Gastrocnemius medialis (tissue), 4 donors: ENCODE measurements at places on chromosomes 2 and 18.

DNA sequence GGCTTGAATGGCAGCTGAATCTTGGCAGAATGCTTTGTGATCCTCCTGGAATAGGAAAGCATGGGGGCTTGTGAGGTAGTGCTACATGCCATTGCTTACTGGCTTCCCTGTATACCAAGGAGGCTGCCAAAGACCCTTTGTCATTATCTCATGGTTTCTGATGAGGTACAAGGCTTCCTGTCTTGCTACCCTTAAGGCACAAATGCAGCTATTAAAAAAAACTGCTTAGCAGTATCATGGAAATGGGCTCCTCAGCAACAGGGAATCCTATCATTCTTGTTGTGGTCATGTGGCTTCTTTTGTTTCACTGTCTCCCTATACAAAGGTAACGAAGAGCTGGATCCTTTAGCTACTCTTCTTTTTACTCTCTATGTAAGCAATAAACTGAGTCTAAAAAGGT is 6.6 kb upstream of the KANSL1L start:
- no peak overlapping the region for H3K27ac ChIP-seq
- no peaks in the 10 kb centered on the region for H3K36me3 ChIP-seq
- no peak overlapping the region for H3K4me3 ChIP-seq
- no peaks in the 10 kb centered on the region for H3K27me3 ChIP-seq
- no peak for DNase-seq
- H3K4me1 ChIP-seq, result peaks cover under 1% of the 10 kb centered on the region

DNA sequence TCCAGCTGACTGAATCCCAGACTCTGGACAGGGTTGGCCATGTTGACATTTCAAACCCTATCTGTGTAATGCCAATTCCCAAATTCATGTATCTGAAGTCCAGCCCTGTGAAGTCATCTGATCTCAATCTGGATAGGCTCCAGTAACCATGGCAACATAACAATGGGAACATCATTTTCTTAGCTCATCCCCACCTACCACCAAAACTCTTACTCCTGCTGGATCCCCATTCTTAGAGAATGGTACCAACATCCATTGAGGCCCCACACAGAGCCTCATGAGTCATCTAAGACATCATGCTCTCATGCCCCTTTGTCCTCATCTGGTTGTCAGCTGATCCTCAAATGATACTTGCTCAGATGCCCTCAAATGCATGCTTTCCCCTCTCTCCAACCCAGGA is 58.9 kb upstream of the TEX51 start:
- no peak for DNase-seq
- H3K4me3 ChIP-seq, result no peak overlapping the region
- no peaks in the 10 kb centered on the region for H3K36me3 ChIP-seq
- H3K27ac ChIP-seq, result no peak overlapping the region
- no peaks in the 10 kb centered on the region for H3K4me1 ChIP-seq

GRCh38 chr2:174718591-174718990 is 45.7 kb downstream of the CHRNA1 start:
- no peaks in the 10 kb centered on the region for H3K27me3 ChIP-seq
- H3K36me3 ChIP-seq, result no peaks in the 10 kb centered on the region
- DNase-seq, result no peak
- H3K4me1 ChIP-seq, result no peaks in the 10 kb centered on the region

DNA sequence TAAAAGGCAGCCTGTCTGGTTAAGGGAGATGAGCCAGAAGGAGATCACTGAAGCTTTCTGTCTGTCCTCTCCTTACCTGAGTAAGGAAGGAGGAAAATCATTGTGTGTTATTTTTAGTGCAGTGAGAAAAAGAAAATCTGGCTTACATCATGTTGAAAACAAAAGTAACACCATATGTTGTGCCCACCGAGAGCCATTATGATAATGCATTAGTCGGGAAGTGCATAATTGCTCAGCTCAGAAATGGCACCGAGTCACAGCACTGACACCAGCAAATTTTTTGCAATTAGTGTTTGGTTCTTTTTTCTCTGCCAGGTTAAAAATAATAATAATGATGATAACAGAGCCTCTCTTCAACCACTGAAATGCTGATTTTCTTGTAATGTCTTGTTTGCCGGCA is 46.6 kb downstream of the HNMT start:
- no peaks in the 10 kb centered on the region for H3K4me1 ChIP-seq

- no peak overlapping the region for H3K4me3 ChIP-seq
- no peaks in the 10 kb centered on the region for H3K27me3 ChIP-seq
- no peak overlapping the region for H3K27ac ChIP-seq
- no peaks in the 10 kb centered on the region for H3K36me3 ChIP-seq
- H3K4me1 ChIP-seq, result no peaks in the 10 kb centered on the region
- DNase-seq, result no peak
These were observed 109.9 kb upstream of the MEIS1 start for GRCh38 chr2:66324909-66325528.

DNA sequence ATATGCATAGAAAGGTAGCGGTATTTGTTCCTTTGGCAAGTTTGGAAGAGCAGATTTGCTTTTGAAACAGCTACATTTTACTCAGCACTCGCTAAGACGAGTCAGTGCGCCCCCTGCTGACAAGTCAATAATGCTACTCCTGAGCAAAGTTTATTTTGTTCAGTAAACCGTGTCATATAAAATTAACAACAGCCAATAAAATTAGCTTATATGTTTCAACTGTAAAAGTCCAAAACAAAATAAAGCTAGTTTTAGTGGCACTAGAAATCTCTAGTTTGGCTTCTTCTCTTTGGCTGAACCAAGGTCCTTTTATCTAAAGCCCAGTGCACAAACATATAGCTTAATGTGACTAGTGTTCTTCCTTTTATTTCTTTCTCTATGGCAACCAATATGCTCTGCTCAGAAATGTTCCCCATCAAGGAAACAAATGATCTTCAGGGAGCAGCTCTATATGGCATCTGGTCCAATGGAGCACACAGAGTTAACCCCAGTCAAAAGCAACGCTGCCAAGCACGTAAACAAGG is 4.2 kb upstream of the POU3F3 start:
- H3K27me3 ChIP-seq, result peaks cover 94% of the 10 kb centered on the region
- DNase-seq, result peak; percentile 23
- H3K36me3 ChIP-seq, result no peaks in the 10 kb centered on the region
- H3K4me3 ChIP-seq, result no peak overlapping the region
- no peak overlapping the region for H3K27ac ChIP-seq
- H3K4me1 ChIP-seq, result peaks cover 24% of the 10 kb centered on the region

GRCh38 chr2:37781028-37781427 is 109.6 kb upstream of the CDC42EP3 start:
- no peaks in the 10 kb centered on the region for H3K36me3 ChIP-seq
- no peaks in the 10 kb centered on the region for H3K27me3 ChIP-seq
- H3K4me3 ChIP-seq, result no peak overlapping the region
- no peak overlapping the region for H3K27ac ChIP-seq

GRCh38 chr2:98333922-98334321 is 12.3 kb upstream of the CNGA3 start:
- H3K36me3 ChIP-seq, result no peaks in the 10 kb centered on the region
- H3K27ac ChIP-seq, result no peak overlapping the region
- DNase-seq, result no peak
- H3K4me3 ChIP-seq, result no peak overlapping the region
- H3K4me1 ChIP-seq, result no peaks in the 10 kb centered on the region

GRCh38 chr2:88069117-88069516 is 1.5 kb downstream of the SMYD1 start:
- H3K36me3 ChIP-seq, result peaks cover 3% of the 10 kb centered on the region
- H3K27me3 ChIP-seq, result no peaks in the 10 kb centered on the region
- peak overlapping the region; percentile 97 for H3K27ac ChIP-seq
- H3K4me1 ChIP-seq, result peaks cover 13% of the 10 kb centered on the region
- peak overlapping the region; percentile 41 for H3K4me3 ChIP-seq

DNA sequence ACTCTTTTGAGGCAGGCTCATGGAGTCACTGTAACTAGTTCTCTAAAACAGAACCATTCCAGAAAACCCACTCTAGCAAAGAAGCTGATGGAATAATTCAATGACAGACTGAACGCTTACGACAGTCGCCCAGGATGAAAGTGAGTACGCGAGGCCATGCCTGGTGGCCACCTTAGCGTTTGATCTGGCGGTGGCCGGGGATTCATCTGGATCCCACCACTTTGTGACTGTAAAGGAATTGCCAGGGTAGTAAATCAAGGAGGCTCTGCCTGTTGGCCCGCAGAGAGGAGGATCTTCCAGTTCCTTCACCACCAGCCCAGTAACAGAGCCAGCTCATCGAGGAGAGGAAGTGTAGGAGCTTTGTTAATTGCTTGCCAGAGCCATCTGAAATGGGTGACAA is 34.6 kb downstream of the GREB1 start:
- no peak overlapping the region for H3K27ac ChIP-seq
- no peaks in the 10 kb centered on the region for H3K36me3 ChIP-seq
- no peak overlapping the region for H3K4me3 ChIP-seq
- DNase-seq, result no peak

DNA sequence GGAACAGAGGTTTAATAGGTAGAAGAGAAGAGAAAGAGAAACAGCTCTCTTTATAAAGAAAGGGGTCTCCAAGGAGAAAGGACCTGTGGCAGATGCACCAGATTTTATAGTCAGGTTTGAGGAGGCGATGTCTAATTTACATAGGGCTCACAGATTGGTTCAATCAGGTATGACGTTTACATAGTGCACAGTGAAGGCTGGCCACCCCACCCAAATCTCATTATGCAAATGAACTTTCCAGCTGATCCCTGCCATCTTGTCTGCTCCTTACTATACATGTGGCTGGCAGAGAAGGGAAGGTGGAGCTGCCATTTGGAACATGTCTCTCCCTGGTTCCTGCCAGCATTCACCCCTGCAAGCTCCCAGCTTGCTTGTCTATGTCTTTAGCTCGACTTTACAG is 557.8 kb downstream of the SUCLG1 start:
- H3K4me3 ChIP-seq, result no peak overlapping the region
- no peaks in the 10 kb centered on the region for H3K27me3 ChIP-seq
- H3K4me1 ChIP-seq, result no peaks in the 10 kb centered on the region
- no peak for DNase-seq
- H3K36me3 ChIP-seq, result no peaks in the 10 kb centered on the region

DNA sequence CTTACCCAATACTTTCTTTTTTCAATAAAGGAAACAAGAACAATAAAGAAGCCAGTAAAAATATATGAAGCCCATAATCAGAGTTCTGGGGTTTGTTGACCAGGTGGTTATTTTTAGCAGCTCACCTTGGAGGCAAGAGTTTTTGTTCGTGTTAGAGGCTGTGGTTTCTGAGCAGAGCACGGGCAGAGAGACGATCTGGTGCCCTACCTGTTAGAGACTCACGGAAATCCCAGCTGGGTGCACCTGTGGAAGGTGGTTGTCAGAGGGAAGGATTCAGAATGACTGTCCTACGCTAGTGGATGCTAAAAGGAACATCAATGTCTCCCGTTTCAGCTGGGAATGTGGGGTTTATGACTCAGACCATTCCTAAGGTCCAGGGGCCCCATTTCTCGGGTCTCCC is 87.6 kb downstream of the NRP2 start:
- peaks cover 7% of the 10 kb centered on the region for H3K27me3 ChIP-seq
- H3K4me1 ChIP-seq, result peaks cover 5% of the 10 kb centered on the region
- H3K27ac ChIP-seq, result no peak overlapping the region
- no peak overlapping the region for H3K4me3 ChIP-seq
- DNase-seq, result no peak

DNA sequence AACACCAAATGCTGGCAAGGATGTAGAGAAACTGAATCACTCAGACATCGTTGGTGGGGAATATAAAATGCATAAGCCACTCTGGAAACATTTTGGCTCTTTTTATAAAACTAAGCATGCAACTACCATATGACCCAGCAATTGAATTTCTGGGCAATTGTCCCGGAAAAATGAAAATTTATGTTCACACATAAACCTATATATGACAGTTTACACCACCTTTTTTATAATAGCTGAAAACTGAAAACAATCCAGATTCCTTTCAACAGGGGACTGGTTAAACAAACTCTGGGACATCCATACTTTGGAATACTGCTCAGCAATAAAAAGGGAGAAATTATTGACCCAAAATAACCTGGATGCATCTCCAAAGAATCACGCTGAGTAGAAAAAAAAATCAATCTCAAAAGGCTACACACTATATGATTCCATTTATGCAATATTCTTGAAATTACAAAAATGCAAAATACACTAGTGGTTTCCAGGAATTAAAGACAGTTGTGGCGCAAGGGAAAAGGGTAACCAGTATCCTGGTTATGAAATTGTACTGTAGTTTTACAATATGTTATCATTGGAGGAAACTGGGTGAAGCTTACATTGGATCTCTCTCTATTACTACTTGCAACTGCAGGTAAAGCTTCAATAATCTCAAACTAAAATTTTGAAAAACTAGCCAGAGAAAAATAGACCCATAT is 130.2 kb upstream of the PID1 start:
- no peak overlapping the region for H3K27ac ChIP-seq
- H3K4me3 ChIP-seq, result no peak overlapping the region
- no peak for DNase-seq

GRCh38 chr2:194443926-194444325 is 1213.1 kb upstream of the SLC39A10 start:
- H3K27me3 ChIP-seq, result no peaks in the 10 kb centered on the region
- no peaks in the 10 kb centered on the region for H3K36me3 ChIP-seq
- H3K4me3 ChIP-seq, result no peak overlapping the region

DNA sequence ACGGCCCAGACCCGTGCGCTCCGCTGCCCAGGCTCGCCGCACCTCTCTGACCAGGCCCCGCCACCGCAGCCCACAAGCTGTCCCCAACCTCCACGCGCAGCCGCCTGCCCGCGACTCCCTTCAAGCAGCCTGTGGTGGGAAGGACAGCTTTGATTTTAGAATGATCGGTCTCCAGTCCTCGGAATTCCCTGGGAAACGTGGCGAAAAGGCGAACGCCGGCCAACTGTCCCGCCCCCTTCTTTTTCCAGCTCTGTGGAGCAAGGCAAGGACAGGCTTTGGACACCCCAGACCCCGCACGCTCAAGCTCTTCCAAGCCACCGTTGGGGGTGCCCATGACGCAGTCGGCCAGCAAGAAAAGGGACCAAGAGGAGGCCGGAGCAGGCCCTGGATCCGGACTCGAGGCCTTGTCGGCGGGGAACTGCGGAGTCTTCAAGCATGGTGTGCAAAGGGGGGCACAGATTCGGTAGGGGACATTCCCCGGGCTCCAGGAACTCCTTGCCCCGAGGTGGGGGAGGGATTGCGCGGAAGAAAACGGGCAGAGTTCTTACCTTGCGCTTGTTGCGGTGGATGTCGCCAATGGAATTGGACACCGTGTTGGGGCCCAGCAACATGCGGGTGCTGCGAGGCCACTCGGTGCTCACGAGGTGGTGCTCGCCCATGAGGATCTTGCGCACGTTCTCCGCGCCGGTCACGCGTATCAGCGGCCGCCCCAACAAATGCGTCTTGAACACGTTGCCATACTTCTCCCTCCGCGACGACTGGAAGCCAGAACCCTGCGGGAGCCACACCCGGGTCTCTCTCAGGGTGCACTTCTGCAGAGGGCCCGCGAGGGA is 4.0 kb downstream of the CYP26B1 start:
- no peak for DNase-seq
- peaks cover 35% of the 10 kb centered on the region for H3K27me3 ChIP-seq
- H3K27ac ChIP-seq, result peak overlapping the region; percentile 50
- no peaks in the 10 kb centered on the region for H3K36me3 ChIP-seq
- peaks cover 43% of the 10 kb centered on the region for H3K4me1 ChIP-seq
- H3K4me3 ChIP-seq, result peak overlapping the region; percentile 42

- H3K4me3 ChIP-seq, result no peak overlapping the region
- peaks cover 7% of the 10 kb centered on the region for H3K4me1 ChIP-seq
- H3K36me3 ChIP-seq, result no peaks in the 10 kb centered on the region
- no peak for DNase-seq
These were observed 40.1 kb upstream of the SOS1 start for GRCh38 chr2:39160982-39161381.

- H3K4me1 ChIP-seq, result peaks cover 13% of the 10 kb centered on the region
- H3K36me3 ChIP-seq, result no peaks in the 10 kb centered on the region
- H3K27me3 ChIP-seq, result peaks cover 3% of the 10 kb centered on the region
- DNase-seq, result no peak
These were observed 15.9 kb downstream of the RTP5 start for GRCh38 chr2:241885291-241885945.
